ENCODE measurements at places on chromosomes 12 and 14. TPM values are rescaled to one million over a fixed set of nuclear protein-coding genes. Genes with fewer than 3 reads are reported as not detected.

GRCh38 chr14:42947991-42948390, 1341.3 kb downstream of the LRFN5 start:
- DNase-seq, result no peak

Gene KRT83
- not detected for total RNA-seq

GRCh38 chr14:92564344-92565039, 50.9 kb downstream of the RIN3 start:
- peak; percentile 53 for DNase-seq

Gene LRTM2
- not detected for total RNA-seq

DNA sequence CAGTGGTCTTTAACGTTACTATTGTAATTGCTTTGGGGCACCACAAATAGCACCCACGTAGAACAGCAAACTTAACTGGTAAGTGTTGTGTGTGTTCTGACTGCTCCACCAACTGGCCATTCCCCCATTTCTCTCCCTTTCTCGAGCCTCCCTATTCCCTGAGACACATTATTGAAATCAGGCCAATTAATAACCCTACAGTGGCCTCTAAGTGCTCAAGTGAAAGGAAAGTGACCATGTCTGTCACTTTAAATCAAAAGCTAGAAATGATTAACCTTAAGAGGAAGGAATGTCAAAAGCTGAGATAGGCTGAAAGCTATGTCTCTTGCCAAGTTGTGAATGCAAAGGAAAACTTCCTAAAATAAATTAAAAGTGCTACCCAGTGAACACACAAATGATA, 22.3 kb downstream of the PPP1R13B start:
- no peak for DNase-seq

DNA sequence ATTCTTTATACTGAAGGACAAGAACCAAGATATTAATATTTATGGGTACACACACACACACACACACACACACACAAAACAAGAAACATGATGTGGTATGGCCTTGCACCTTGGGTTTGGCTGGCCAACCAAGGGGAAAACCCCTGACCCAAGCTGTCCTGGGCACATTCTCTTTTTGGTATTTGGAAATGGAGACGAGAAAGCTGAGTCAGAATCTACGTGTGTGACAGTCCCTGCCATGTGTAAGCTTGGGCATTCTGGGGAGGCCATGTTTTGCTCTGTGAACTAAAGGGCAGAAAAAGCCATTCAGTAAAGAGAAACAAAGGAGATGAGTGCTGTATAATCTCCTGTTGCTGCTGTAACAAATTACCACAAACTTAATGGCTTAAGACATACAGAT, 35.6 kb downstream of the PTGER2 start:
- no peak for DNase-seq

Gene PXN
- total RNA-seq, result 65.9 TPM

- DNase-seq, result no peak
These were observed 1.1 kb downstream of the RIMKLB start for GRCh38 chr12:8698879-8699278.

DNA sequence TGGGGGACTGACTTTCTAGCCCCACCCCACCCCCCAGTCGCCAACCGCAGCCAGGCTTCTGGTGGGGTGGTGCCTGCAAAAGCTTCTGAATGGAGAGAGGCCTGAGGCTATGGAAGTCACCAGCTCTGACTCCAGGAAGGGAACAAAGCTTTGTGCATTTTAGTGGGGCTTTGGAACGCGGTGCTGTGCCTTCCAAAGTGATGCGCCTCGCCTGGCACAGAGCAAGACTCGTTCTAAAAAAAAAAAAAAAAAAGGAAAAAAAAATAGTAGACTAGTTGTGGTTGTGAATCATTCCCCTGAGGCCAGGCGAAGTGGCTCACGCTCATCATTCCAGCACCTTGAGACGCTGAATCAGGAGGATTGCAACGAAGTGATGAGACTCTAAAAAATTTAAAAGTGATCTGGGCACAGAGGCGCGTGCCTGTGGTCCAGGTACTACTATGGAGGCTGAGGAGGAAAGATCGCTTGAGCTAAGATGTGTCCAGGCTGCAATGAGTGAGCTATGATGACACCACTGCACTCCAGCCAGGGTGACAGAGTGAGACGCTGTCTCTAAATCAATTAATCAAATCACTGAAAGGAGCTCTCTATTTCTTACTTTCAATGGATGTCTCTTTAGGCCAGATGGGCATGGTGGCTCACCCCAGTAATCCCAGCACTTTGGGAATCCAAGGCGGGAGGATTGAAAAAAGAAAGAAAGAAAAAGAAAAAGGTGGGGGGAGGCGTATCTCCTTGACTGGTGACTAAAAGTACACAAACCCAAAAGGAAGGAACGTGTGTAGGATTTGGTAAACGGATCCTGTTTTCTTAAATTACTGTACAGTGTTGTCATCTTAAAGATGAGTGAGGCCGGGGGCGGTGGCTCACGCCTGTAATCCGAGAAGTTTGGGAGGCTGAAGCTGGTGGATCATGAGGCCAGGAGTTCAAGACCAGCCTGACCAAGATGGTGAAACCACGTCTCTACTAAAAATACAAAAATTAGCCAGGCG, 259.6 kb upstream of the ALG10B start:
- DNase-seq, result no peak

- peak; percentile 92 for DNase-seq
These were observed 55.6 kb downstream of the LGMN start for GRCh38 chr14:92692822-92693226.

DNA sequence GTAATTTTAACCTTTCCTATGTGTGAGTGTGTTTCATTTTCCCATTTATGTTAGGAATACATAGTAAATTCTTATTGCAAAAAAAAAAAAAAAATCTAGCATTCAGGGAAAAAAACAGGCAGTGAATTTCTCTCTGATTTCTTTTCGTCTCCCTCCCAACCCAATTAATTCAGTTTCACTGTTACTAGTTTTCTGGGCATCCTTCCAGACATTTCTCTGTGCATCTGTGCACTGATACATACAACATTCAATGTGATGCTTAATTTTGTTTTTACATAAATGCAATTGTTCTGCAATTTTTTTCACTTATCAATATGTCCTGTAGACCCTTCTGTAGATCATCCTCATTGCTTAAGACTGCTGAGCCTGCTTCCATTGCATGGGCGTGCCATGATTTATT, 694.3 kb upstream of the TBX3 start:
- DNase-seq, result no peak

Gene KRT73
- not detected for total RNA-seq

DNA sequence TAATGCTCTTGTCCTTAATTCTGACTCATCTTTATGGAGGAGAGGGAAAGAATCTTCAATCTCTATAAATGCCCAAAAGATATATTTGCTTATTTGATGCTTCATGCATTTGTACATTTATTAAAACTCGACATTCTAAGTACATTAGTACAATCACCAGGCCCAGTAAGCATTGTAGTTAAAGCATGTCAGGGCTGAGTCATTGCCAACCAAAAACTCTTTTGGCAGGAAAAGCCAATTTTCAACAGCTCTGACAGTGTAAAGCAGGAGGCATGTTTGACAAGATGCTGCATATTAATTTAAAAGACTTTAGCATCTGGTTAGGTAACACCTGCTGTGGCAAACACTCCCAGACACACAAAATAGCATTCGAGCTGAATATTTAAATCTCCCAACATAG, 290.9 kb downstream of the PPFIA2 start:
- no peak for DNase-seq

Gene AHNAK2
- total RNA-seq, result 2.5 TPM

Gene DACT1
- total RNA-seq, result 2.2 TPM

Gene ADAM20
- 0.57 TPM for total RNA-seq

- no peak for DNase-seq
These were observed 60.5 kb downstream of the PRKAB1 start for GRCh38 chr12:119728444-119728745.

Gene PCED1B
- total RNA-seq, result 1.1 TPM

Data from left ventricle myocardium superior (tissue), 1 donor.